ENCODE measurements at places on chromosomes 2 and 18.

- DNase-seq, result no peak
Observed at GRCh38 chr2:240798327-240798905, 21.6 kb downstream of the KIF1A start.

DNA sequence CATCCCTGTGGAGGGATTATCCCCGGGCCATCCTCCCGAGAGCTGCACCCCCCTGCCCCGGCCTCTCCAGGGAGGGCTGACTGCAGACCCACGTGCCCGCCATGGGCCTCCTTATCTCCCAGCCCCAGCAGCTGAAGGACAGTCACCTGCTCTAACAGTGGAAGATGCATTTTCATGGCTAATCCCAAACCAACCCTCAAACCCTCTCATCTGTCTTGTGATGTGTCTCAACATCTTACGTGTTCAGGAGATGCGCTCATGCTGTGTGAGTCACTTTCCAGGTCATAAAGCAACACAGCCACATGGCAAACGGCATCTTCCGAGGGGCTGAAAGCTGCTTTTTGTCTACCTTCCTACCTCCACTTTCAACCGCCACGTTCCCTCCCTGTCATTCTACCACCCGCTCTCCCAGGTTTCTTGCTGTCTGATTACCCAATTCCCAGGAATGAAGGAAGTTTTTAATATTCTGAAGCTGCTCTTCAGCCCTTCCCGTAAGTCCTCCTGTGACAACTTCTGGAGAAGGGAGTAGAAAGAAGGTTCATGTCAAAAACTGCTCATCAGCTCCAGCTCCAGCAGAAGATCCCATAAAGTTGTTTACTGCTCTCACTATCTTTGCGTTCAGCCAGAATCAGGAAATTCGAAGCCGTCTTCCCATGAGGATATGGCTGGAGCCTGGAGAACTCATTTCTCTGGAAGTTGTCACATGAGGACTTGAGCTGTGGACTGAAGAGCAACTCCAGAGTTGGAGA, 54.5 kb downstream of the MBP start:
- no peak for DNase-seq

GRCh38 chr2:162037028-162037795, 36.8 kb downstream of the DPP4 start:
- DNase-seq, result no peak

GRCh38 chr18:71485611-71486010, 1058.5 kb downstream of the CBLN2 start:
- DNase-seq, result peak; percentile 46

DNA sequence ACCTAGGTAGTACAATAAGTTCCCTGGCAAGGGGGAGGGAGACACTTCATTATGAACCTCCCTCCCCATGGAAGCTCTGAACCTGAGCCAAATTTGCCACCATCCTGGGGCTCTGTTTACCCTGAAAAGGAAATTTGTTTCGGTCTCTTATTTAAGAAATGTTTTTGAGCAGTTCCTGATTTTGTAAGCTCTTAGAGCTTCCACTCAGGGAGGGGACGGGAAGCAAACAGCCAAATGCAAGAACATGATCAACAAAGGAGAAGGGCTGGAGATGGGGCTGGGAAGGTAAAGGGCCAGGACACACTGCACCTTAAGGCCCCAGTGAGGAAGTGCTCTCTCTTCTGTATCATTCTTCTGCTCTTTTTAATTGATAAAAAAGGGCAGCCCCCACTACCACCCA, 117.9 kb downstream of the NRP2 start:
- no peak for DNase-seq

DNA sequence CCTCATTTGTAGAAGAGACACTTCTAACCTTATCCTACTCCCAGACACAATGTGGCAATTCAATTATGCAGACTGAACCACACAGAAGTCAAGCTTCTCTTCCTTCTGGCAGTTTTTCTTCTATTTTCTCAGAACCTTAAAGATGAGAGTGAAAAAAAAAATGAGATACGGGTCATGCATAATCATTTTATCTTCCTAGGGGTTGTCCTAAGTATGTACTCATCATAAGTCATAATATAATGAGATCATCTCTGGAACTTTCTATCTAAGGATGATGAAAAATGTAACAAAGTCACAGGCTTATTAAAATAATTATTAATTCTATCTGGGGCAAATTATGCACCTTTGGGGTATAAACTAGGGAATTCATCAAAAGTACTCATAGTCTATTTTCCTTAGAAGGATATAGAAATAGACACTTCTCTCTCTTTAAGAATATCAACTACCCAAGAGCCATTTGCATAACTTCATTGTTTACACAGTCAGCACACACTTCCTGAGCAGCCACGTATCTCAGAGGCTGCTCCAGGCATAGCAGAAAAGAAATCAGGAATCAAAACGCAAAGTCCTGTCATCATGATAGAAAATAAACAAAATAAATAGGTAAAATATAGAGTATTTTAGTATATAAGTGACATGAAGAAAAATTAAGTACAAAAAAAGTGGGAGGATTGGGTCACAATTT, 345.9 kb upstream of the SPHKAP start:
- no peak for DNase-seq

Measured in fibroblast of the conjunctiva (primary cell).